Activated CD8-positive, alpha-beta T cell treated with anti-CD3 and anti-CD28 coated beads, Interleukin-2, amount 10 ng/mL, durations not matched to agents 7 days and 5 days (primary cell): ENCODE measurements at places on chromosomes 7 and 10. TPM values are rescaled to one million over a fixed set of nuclear protein-coding genes. Genes with fewer than 3 reads are reported as not detected.

DNA sequence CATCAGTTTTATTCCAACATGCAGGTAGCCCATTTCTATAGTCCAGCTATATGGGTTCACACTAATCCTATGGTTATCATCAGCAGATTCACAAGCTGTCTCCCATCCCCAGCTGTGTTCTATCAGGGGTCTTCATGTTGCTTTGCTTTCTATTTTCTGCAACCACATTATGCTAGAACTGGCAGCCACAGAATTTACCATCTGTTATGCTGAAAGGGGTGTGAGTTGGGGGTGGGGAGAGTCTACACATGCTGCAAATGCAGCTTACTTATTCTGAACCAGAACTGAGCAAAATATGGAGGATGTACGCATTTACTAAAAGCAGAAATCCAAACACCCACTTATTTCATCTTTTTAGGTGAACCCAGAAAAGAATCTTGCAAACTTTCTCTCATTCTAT, 32.9 kb downstream of the SHTN1 start:
- H3K36me3 ChIP-seq, result no peaks in the 10 kb centered on the region
- no peaks in the 10 kb centered on the region for H3K4me1 ChIP-seq
- H3K27ac ChIP-seq, result no peak overlapping the region
- H3K27me3 ChIP-seq, result no peaks in the 10 kb centered on the region
- H3K4me3 ChIP-seq, result no peak overlapping the region
- DNase-seq, result no peak

- no peaks in the 10 kb centered on the region for H3K27me3 ChIP-seq
- no peaks in the 10 kb centered on the region for H3K36me3 ChIP-seq
- H3K27ac ChIP-seq, result no peak overlapping the region
Measured at GRCh38 chr7:990933-991728, 8.2 kb downstream of the CYP2W1 start.

The PNLIPRP1 gene
- not detected for total RNA-seq

The PON3 gene
- total RNA-seq, result not detected
